ENCODE measurements at places on chromosomes 12 and 14.
A peak's percentile ranks its signal among the peaks of the same experiment; 100 is the strongest.

- no peak for DNase-seq
These were observed 391.8 kb downstream of the RAD51B start for GRCh38 chr14:68211421-68211820.

DNA sequence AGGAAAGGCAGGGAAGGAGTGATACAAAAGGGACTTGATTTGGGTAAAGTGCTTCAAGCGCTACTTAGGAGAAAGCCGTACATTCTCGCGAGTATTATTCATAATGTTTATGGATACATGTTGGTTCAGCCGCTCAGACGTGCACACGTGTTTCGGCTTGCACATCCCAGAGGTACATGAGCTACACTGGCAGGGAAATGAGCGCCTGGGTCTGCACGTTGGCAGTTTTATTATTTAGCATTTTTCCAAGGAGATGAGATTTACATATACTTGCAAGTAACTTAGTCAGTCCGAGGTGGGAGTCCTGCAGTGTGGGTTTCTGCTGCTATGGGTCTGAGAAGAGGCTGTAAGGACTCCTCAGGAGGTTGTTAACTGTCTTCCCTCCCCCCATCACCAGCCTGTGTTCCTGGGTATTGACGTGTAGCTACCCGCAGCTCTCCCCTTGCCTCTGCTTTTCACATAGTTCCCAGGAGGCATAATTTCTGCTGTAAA is 1.5 kb downstream of the PRKCH start:
- no peak for DNase-seq

DNA sequence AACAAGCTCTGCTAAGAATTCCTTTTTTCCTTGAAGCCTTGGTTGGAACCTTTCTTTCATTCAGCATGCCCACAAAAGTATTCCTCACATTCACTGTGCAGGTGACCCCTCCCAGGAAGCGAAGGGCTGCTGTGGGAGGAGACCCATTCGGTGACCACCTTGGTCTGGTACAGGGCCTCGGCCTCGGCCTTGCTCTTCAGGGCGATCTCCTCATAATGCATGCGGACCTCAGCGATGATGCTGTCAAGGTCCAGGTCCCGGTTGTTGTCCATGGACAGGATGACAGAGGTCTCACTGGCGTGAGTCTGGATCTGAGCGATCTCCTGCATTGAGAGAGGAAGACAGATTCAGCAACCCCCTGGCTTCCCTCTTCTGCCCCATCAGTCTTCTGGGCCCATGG is 3.1 kb downstream of the KRT74 start:
- DNase-seq, result no peak

- DNase-seq, result no peak
These were observed 220.5 kb downstream of the SLC6A15 start for GRCh38 chr12:84692071-84692470.

DNA sequence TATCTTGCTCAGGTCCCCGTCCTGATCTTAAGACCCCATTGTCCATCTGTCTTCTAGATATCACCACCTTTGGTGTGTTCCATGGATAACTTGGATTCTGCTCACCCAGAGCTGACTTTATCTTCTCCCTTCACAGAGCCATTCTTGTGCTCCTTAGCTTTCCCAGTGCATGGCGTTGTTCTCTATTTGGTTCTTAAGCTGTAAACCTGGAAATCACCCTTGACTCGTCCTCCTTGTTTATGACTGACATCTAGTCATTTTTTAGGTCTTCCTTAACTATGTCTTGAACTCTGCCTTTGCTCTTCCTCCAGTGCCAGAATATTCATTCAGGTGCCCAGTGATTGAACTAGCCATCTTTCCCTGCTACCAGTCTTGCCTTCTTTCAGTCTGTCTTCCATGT is 11.7 kb downstream of the STK38L start:
- no peak for DNase-seq

DNA sequence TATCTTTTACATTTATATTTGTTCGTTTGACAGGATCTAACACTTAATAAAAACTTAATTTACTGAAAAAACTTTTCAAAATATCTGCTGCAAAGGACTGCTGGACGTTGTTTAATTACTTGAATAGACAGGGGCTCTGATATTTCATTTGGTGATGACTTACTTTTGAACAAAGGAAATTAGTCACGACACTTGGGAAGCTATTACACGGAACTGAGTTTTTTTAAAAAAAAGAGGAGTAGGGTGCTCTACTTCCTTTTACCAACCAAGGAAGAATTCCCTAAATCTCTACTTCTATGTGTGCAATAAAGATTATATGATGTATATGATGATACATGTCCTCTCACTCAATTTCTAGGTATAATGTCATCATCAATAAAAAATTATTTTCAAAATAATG is 4.7 kb downstream of the FGD6 start:
- no peak for DNase-seq

DNA sequence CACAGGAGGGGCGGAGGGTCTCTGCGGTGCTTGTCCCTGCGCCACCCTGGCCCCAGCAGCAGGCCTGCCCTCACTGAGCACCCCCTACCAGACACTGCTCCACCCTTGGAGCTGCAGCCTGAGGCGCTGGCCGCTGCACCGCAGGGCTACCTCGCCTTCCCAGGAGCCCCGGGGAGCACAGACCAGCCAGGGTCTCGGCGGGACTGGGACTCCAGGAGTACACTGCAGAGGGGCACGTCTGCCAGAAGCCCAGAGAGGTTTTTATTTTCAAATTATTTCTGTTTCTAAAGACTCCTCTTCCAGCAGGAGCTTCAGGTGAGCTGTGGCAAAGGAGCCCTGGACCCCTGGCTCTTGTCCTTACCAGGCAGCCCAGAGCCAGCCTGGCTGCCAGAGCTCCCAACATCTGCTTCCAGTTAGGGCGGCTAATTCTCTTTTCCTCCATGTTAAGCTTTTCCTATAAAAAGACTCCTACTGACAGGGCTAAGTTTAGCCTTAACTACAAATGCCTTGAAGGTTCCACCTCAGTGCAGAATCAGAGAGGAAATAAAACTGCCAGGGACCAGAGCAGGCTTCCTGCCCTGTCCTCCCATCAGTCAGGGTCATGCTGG is 26.4 kb downstream of the DEGS2 start:
- no peak for DNase-seq

DNA sequence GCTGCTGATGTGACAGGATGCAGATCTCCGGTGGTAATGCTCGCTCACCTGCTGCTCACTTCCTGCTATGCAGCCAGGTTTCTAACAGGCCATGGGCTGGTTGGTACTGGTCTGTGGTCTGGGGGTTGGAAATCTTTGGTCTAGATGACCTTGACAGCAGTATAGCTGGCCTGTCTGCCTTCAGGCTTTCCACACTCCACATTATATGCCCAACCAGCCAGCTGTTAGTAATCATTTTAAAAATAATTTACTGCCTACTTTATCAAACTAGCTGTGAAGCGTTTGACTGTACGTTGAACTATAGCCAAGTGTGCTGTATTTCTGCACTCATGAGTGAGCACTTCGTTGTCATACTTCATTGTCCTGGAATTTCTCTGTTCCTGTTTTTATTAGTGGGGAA is 424.0 kb upstream of the GARIN6 start:
- no peak for DNase-seq

DNA sequence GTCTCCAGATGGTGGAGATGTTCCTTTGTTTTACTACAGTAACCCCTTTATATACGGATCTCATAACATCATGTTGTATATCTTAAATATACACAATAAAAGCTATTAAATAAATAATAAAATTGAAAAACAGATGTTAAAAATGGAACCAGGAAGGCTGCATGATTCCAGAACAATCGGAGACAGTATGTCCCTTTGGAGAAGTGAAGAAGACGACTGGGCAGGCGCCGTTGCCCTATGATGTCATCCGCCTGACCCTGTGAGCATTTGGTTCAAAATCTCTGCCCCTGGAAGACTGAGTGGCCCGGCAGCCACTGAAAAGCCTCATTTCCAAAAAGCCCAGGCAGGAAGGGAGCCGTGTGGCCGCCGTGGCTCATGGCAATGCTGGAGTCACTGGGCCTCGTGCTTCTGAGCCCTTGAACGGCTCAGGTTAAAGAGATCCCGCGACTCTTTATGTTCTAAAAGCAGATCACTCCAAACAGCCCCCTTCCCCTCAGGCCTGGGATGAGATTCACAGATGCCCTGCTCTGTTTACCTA is 30.8 kb downstream of the RIMBP2 start:
- DNase-seq, result no peak

- DNase-seq, result peak; percentile 7
These were observed 484 bp downstream of the ALKBH1 start for GRCh38 chr14:77707355-77707723.

DNA sequence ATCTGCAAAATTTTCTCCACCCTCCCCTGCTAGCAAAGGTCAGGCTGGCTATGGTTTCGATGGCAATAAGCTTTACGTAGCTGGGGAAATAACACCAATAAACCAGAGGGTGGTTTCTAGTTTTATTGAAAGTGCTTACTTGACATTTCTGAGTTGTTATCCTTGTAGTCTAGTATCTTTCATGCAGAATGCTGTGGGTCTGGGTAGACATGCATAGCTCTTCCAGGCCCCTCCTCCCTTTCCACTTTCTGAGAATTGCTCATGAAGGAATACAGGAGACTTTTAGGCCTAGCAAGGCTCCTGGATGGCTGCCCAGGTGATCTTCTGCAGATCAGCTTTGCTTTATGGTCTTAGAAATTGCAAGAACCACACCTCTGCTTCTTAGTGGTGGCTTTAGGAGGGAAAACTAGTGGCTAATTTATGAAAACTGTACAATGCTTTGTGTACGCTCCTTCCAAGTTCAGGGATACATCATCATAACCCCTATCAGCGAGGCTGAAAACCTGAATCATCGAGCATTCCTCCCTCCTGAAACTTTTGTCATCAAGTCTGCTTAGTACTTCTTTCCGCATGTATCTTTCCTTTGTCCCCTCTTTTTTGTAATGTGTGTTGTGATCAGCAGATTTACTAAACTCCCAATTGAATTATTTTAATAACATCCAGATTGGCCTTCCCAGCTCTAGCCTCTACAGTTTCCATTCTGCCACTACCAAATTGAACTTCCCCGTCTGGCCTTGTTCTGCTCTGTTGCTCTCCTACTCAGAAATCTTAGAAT is 473.0 kb downstream of the RAD51B start:
- no peak for DNase-seq

DNA sequence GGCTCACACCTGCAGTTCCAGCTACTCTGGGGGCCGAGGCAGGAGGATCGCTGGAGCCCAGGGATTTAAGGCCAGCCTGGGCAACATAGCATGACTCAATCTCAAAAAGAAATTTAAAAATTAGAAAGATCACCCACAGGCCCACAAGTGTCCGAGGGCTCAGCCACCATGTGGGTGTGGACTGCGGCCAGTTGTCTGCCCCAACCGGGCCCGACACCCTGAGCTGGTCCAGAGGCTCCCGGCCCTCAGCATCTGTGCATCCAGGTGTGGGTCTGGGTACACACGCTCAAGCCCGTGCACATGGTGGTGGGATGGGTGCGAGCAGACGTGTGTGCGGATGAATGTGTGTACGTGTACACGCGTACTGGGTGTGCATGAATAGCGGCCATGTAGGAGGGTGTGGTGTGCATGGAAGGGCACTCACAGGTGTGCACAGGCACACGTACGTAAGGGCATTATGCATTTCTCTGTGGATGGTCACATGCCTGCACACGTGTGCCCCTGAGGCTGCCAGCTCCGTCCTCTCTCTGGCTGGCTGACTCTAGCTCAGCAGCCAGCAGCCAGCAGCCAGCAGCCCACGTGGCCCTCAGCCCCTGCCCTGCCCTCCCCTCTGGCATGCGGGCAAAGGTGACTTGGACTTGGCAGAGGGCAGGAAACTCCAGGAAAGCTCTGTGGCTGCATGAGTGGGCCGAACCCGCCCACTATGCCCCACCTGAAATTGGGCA is 23.3 kb upstream of the NUDT14 start:
- no peak for DNase-seq

GRCh38 chr12:101941306-101942249 is 64.2 kb downstream of the DRAM1 start:
- DNase-seq, result no peak

GRCh38 chr14:51302295-51303030 is 62.4 kb downstream of the TMX1 start:
- DNase-seq, result no peak

GRCh38 chr12:56267443-56268071 is 815 bp downstream of the COQ10A start:
- no peak for DNase-seq

DNA sequence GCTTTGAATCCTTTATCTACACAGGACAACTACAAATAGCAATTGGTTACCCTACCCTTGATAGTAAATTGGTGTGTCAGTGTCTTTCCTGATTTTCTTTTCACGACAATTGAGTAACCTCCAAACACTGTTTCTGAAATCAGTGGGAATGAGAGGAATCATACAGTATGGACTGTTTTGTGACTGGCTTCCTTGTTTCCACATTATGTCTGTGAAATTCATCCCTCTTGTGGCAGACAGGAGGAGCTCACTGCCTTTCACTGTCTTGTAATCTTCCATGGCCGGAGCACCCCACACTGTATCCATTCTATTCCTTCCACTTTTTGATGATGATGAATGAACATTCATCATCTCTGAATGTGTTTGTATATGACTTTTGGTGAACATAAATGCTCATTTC is 164.0 kb upstream of the PZP start:
- no peak for DNase-seq
